LHCN-M2 (cell line): ENCODE measurements at places on chromosomes 6 and 20.

DNA sequence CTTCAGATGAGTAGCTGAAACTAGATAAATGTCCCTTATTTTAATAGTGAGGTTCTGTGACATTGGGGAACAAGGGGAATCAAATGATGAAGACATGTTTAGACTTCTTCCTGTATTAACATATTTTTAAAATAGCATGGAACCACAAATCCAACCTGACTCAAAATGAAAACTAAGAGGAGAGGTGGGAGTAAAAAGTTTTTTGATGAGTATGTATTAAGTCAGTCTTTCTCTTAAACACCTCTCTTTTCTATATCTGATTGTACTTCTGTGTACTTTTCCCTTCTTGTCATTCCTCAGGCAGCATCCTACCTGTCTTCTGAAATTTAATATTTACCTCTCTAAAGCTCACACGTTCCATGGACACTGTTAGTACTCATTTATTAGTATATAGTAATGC lies 8.7 kb upstream of the SDHAF4 start:
- DNase-seq = no peak

DNA sequence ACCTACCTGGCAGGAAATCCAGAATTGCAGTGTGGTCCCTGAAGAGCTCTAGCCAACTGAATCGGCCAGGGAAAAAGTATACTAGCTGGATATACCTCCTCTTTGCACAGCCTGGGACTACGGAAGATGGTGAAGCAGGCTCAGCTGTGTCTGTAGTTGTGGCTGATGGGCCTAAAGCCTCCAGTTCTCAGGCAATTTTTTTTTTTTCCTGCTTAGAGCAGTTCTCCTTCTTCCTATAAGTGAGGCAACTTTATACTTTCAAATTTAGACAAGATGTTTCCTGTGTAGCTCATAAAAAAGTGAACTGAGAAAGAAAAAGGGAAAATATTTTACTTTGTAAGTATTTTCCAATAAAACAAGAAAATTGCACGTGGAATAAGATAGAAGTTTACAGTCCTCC lies 172.9 kb downstream of the CARMIL1 start:
- no peak for DNase-seq

DNA sequence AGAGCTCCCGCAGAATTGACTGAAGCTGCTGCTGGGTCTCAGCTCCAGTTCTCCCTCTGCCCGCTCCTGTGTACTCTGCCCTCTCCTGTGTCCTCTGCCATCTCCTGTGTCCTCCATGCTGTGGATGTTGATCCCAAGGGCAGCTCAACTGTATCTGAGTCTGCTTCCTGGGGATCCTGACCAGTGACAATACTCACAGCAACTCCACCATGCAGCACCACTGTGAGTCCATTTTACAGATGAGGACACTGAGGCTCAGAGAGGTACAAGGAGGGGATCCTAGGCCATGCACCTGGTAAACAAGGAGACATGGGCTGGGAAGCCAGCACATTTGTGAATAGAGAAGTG lies 8.6 kb downstream of the TP53RK start:
- no peak for DNase-seq

GRCh38 chr20:44576297-44576696 lies 6.1 kb upstream of the PKIG start:
- peak; percentile 63 for DNase-seq

DNA sequence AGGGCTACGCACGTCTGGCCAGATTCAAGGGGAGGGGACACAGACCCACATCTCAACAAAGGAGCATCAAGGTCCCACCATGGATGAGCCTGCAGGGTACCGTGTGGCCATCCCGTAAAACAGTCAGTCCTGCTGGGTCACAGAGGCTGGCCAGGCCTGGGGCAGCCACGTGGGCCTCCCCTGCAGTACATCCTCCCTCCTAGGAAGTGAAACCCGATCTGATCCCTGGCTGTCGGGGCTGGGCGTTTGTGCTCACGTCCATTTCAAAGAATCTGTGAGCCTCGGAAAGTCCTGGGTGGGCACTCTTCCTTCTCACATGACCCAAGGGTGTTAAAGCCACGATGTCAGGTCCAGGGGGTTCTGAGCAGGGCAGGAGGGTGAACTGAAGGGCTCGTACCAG lies 14.3 kb downstream of the SULF2 start:
- DNase-seq = no peak

DNA sequence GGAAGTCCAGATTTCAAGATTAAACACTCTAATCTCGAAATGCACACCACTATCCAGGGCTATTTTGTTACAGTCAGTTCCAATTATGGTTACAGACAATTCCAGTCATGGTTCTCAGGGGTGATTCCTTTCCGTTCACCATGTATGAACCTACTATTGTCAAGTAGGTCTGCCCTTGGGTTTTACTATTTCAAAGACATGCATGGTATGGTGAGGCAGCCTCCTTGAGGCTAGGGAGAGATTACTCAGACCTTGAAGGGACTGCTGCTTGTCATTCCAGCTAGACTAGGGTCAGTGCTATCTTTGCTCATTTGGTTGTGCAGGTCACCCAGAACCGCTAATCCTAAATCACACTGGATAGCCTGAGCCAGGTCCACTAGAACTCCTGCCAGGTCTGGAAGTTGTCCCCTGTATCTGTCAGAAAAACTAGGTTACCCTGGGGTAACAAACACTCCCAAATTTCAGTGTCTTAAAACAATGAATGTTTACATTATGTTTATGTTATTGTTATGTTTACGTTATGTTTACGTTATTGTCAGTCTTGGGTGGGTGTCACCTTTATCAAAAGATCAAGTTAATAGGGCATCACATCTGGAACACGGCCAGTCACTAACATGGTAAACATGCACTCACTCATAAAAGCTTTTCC lies 41.1 kb upstream of the E2F3 start:
- DNase-seq = no peak

- no peak for DNase-seq
Observed at GRCh38 chr6:46080111-46080510, 49.7 kb upstream of the ENPP4 start.

- no peak for DNase-seq
Observed at GRCh38 chr6:159996626-159997497, 28.0 kb downstream of the IGF2R start.

DNA sequence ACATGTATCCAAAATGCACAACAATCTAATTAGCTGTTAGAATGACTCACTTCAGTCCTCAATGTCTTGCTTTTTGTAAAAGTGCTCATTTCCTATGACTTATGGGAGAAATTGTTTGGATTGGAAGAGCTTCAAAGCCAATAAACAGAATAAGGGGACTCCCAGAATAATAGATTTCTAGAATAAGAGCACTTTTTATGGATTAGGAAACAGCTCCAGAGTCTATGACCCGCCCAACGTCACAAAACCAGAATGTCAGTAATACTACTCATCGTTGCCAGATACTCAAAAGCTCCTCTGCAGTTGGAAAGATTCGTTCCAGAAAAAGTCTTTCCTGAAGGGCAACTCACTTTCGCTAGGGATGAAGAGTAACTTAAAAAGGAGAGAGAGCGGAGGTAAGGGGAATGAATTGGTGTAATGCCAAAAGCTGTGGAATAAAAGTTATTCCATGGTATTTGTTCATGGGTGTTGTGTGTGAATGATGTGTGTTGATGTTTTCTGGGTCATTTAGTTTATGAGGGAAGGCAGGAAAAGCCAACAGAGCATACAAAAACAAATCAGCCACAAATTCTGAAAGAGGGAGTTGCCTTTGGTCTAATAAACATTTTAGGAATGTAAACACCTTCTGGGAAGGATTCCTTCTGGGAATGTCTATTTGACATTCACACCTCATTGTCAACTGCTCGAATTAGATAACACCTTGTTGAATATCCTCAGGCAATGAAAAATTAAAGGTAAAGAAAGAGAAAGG lies 64.6 kb downstream of the SYNE1 start:
- DNase-seq = no peak

- DNase-seq = no peak
Observed at GRCh38 chr6:95803889-95804288, 211.9 kb upstream of the FUT9 start.

DNA sequence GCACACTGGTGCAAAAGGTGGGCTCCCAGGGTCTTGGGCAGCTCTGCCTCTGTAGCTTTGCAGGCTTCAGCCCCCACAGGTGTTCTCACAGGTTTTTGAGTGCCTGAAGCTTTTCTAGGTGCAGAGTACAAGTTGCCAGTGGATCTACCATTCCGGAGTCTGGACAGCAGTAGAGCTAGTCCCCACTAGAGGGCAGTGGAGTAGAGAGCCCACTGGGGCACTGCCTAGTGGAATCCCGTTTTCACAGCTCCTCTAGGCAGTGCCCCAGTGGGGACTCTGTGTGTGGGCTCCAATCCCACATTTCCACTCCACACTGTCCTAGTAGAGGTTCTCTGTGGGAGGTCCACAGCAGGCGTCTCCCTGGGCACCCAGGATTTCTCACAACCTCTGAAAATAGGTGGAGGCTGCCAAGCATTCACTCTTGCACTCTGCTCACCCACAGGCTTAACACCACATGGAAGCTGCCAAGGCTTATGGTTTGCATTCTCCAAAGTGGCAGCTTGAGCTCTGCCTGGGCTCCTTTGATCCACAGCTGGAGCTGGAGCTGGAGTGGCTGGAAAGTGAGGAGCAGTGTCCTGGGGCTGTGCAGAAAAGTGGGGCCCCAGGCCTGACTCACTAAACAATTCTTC lies 86.3 kb upstream of the PROKR2 start:
- peak; percentile 15 for DNase-seq

- peak; percentile 45 for DNase-seq
Observed at GRCh38 chr20:62953839-62954703, 1.6 kb downstream of the SLC17A9 start.

- DNase-seq = no peak
Observed at GRCh38 chr6:71114544-71114943, 157.7 kb upstream of the B3GAT2 start.

GRCh38 chr6:88403486-88403885 lies 237.3 kb upstream of the CNR1 start:
- DNase-seq = no peak

DNA sequence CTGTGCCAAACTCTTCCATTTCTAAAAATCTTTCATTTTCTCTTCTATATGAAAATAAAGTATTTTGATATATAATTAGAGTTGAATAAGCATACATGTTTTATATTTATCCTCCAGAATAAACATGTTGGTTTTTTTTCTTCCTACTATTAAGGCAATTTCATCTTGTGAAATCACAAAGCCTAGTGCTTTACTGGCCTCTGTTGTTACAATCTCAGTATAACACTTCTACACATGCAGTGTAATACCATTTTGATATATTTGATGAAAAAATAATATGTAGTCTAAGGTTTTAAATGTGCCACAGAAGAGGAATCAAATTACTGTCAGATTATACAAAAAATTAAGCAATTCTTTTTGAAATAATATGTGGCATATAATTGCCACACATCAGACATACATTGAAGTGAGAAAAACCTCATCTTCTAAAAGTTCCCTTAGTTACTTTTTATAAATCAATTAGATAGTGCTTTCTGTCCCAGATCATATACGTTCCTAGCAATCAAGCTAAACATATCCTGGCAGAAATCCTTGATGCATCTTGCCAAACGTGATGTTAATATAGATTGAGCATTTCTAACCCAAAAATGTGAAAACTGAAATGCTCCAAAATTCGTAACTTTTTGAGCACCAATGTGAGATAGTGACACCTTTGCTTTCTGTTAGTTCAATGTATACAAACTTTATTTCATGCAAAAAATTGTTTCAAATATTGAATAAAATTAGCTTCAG lies 225.1 kb upstream of the MANEA start:
- DNase-seq = no peak

DNA sequence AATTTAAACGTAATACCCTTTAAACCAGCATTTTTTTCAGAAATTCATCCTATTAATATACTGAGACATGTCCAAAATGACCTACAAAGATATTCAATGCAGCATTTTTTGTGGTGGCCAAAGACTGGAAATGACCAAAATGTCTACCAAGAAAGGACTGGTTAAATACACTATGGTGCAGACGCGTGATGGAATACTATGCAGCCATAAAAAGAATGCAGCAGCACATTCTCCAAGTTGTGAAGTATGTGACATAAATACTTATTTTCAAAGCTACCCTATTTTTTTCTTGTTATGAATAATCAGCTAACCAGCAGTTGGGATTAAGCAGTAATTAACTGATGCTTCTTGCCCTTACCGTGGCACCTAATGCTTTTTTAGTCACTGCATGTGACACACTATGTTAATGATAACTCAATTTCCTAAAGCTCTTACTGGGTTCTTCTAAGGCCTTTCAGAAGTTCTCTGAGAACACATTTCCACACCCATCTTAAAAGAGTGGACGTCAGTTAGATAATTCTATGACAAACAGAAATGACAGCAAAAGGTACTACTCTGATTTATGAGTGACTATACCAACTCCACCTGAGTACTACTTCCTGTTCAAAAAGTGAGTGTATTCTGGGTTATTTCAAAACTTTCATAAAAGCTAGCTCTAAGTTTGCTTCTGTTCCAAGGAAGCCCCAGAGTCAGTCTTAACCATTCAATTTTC lies 24.9 kb downstream of the TTI1 start:
- DNase-seq = no peak

DNA sequence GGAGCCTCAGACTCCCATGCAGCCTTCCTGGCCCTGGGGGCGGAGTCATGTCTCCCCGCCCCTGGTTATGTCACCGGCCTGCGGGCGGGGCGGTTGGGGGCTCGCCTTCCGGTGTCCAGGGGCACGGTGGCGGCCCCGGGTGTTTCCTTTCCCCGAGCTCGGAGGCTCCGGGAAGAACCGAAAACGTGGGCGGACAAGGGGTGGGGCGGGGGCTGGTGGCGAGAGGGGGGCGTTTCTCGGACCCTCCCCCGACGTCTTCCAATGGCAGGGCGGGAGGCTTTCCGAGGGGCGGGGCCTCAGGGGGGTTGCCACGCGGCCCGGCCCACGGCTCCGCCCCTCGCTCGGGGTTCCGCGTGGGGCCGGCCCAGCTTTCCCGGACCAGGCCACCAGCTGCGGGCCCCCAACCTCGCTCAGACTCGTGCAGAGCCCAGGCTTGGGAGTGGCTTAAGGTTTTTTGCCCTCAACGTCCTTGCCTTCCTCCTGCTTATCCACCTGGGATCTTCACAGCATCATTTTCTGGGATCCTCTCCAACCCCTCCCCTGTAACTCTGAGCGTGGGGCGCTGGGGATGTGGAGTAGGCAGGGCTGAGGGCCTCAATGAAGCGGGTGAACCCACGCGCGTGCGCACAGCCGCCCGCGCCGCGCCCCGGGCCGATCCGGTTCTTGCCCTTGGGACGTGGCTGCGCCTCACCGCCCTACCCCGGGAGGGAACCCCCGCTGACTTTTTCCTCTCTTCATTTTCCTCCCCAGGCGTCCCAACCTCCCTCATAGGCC lies 2.1 kb upstream of the NRN1 start:
- DNase-seq = peak; percentile 84

GRCh38 chr6:9250852-9251251 lies 815.5 kb upstream of the SLC35B3 start:
- DNase-seq = peak; percentile 33

- DNase-seq = no peak
Observed at GRCh38 chr20:60901831-60902230, 350.2 kb upstream of the CDH4 start.
